Caco-2 (cell line): ENCODE measurements at places on chromosomes 11 and 22. TPM values are rescaled to one million over a fixed set of nuclear protein-coding genes. Genes with fewer than 3 reads are reported as not detected.

The RIMBP3B gene
- not detected in 2 replicates for total RNA-seq

The RAG2 gene
- total RNA-seq = not detected in 2 replicates

The SMDT1 gene
- total RNA-seq = 65.7 and 68.6 TPM in 2 replicates

The TUB gene
- total RNA-seq = not detected in 2 replicates

The CCDC15 gene
- total RNA-seq = 4.0 TPM in 2 replicates

The CD44 gene
- total RNA-seq = 50.4 and 61.4 TPM in 2 replicates

- DNase-seq = no peak
These were observed 44.5 kb downstream of the SLCO2B1 start for GRCh38 chr11:75195167-75195962.

The ARHGAP42 gene
- total RNA-seq = 8.4 and 14.1 TPM in 2 replicates

- no peak for DNase-seq
These were observed 60.1 kb downstream of the ARFGAP3 start for GRCh38 chr22:42797011-42797410.

DNA sequence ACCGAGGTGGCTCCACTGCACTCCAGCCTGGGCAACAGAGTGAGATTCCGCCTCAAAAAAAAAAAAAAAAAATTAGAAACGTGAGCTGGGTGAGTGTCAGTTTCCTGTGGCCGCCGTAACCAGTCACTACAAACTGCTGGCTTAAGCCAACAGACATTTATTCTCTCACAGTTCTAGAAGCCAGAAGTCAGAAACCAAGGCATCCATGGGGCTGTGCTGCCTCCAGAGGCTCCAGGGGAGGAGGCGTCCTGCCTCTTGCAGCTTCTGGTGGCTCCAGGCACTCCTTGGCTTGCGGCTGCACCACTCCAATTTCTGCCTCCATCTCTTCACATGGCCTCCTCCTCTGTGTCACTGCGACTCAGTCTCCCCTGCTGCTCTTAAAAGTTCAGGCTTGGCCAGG, 11.1 kb upstream of the KIAA0930 start:
- no peak for DNase-seq
